ENCODE measurements at places on chromosomes 12 and 14.

DNA sequence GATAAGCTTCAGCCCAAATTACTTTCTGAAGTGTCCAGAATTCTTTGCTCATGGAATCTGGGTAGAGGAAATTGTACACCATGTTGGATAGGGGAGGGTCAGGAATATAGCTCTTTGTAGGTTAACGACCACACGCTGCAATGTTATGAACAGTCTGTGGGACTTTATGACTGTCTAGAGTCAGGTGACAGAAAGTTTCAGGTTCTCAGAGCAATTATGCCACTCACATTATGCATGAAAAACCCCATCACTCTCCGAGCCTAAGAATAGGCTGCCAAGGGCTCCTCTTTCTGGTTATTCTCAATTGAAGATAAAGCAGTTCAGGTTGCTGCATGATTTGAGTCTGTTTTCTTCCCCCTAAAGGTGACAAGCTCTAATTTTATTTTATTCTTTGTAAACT lies 430.9 kb downstream of the ATP23 start:
- no peak for DNase-seq

- DNase-seq = no peak
Observed at GRCh38 chr12:3568695-3569094, 77.7 kb downstream of the PRMT8 start.

- DNase-seq = no peak
Observed at GRCh38 chr14:89621791-89622638, 205.0 kb upstream of the FOXN3 start.

DNA sequence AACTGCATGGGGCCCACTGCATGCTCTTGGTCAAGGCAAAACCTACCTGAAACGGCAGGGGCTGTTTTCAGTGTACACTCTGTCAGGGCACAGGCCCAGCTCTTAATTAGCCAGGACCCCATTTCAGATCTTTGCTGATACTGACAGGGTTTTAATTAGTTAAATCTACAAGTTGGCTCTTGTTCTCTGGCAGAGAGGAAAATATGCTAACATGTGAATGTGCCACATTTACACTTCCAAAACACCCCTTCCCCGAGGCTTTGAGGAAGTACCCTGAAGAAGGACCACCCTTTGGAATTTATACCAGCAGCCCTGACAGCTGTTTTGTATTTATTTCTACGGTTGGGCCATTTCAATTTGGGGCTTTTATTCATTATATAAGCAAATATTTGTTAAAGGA lies 66.3 kb downstream of the OTX2 start:
- no peak for DNase-seq

GRCh38 chr12:43863770-43864366 lies 28.0 kb downstream of the TMEM117 start:
- no peak for DNase-seq

DNA sequence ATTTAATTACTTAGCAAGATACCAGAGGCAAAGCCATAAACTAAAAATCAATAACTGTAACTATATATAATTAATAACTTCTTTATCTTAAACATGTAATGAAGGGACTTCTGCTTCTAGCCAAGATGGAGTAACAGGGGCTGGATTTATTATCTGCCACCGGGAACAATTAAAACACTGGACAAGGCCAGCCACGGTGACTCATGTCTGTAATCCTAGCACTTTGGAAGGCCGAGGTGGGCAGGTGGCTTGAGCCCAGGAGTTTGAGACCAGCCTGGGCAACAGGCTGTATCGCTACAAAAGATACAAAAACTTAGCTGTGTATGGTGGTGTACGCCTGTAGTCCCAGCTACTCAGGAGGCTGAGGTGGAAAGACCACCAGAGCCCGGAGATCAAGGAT lies 113.6 kb downstream of the TAOK3 start:
- no peak for DNase-seq

DNA sequence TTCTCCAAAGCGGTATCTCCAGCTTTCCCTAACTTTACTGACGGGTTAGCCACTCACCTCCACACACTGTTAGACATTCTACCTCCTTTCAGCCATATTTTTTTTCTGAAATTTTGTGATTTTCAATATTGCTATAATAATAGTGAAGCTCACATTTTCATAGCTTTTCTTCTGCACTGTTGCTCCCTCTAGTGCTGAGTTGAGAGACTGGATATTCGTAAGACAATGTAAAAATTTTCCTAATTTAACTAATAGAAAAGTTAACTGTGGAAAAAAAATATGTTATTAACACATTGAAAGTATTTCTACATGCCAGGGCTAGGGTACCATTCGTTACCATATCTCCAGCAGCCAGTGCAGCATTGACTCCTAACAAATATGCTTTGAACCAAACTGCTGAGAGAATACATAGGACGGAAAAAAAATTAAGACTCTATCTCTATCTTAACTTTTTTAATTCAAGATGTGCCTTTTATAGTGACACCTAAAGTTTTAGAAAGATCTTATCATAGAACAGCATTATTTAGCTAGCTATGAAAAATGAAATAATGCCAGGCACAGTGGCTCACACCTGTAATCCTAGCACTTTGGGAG lies 48.7 kb upstream of the ABCC9 start:
- DNase-seq = peak; percentile 59

DNA sequence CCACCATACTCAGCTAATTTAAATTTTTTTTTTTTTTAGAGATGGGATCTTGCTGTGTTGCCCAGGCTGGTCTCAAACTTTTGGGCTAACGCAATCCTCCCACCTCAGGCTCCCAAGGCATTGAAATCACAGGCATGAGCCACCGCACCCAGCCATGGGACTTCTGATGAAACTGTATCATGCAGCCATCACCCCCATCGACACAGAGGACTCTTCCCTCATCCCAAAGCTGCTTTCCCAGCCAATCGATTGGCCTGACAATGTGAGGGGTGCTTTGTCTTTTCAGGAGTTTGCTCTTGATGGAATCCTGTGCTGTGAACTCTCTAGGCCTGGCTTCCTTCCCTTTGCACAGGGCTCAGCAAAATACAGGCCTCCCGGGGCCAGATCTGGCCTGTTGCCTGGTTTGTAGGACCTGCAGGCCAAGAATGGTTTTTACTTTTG lies 59.6 kb upstream of the NCOR2 start:
- DNase-seq = peak; percentile 64

- DNase-seq = no peak
Observed at GRCh38 chr14:56120091-56120691, 2.0 kb downstream of the PELI2 start.

- DNase-seq = peak; percentile 33
Observed at GRCh38 chr12:58919231-58920101, 838 bp downstream of the LRIG3 start.

- no peak for DNase-seq
Observed at GRCh38 chr12:113655919-113656318, 184.2 kb upstream of the LHX5 start.

DNA sequence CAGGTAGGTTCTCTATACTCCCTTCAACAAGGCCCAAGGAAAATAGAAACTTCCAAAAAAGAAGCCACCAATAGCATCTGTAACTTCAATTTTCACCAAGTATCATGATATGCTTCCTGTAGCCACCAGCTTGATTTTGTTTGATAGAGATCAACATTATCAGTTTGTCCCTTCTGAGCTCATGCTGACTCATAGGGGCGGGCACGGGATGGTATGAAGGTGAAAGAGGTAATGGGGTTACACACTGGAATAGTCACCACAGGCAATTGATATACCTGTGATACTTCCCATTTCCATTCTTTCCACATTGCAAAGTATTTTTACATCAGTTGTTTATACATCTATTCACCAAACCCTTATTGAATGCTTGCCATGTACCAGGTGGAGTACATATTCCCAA lies 134.1 kb downstream of the KCNA5 start:
- DNase-seq = no peak

DNA sequence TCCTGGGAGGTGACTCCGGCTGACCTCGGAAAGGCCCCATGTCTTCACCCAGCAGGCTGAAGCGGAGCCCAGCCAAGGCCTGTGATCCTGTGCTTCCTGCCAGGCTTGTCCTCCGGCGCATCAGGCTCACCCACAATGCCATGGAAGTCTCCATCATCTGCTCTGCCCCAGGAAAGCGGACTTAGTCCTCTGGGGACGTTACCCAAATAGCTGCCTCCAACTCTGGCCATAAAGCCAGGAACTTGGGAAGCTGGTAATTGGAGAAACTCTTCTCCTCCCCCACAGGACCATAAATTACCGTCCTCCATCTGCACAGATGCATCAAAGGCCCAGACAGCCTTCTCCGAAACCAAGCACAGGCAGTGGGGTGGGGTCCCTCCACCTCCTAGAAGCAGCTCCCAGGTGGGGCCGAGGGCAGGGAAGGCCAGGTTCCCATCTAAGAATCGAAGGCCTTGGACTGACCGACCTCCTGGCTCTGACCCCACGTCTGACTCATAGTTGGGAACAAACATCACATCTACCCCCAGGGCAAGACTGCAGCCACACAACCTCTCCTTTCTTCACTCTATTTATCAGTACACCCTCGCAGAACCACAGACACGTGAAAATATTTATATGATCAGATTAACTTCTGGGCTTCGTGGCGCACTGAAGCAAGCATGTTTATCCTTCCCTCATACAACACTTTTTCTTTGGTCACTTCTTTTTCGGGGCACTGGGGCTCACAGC lies 56.4 kb downstream of the PITPNM2 start:
- no peak for DNase-seq

- no peak for DNase-seq
Observed at GRCh38 chr12:49578471-49579112, 10.7 kb upstream of the MCRS1 start.

- DNase-seq = no peak
Observed at GRCh38 chr12:128814411-128815261, 9.1 kb downstream of the SLC15A4 start.

DNA sequence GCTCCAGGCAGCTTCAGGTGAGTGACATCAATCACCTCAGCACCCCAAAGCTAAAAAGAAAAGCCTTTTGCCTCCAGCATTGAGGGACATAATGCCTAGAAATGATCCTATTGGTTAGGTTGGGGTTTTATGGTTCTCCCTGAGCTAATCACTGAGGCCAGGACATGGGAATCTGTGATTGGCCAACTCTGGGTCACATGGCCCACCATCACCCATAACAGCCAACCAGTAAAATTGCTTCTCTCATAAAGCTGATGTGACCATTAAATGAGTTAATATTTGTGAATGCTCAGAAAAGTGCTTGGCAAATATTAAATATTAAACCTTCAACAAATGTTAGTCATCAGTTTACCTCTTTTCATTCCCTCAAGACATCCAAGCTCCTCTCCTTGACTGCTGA lies 60.2 kb downstream of the TBX3 start:
- no peak for DNase-seq

- DNase-seq = no peak
Observed at GRCh38 chr12:123026094-123026853, 45.8 kb downstream of the ARL6IP4 start.

DNA sequence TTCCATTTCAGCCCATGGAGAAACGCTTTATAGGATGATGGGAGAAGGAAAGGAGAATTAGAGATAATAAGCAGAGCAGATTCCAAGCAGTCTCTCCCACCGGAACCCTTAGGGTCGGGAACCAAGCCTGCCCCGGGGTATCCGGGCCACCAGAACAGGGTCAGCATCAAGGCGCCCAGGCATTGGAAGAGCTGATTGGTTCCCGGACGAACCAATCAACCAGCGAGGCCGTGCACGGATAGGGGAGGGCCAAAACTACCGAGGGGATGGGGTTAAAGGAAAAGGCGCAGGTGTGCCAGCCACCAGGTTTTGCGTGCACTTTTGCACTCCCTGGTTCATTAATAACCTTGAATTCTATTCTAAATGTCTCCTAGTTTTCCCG lies 1.7 kb downstream of the PPM1H start:
- DNase-seq = peak; percentile 9

GRCh38 chr12:127358888-127359287 lies 908.1 kb upstream of the TMEM132C start:
- DNase-seq = no peak

DNA sequence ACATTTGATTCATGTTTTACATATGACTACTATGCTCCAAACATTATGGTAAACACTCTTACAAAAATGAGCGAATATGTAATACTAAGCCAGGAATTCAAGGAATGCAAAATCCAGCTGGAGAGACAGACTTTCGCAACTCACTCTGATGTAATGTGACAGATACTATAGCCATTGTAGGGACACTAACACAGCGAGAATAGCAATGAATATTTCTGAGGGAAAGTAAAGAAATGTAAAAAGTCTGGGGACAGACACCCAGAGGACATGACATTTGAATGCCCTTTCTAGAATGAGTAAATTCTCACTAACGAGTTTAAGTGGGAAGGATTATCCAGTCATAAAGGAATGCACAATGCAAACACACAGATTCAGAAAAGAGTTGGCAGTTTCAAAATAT lies 121.9 kb downstream of the PIK3C2G start:
- DNase-seq = no peak

DNA sequence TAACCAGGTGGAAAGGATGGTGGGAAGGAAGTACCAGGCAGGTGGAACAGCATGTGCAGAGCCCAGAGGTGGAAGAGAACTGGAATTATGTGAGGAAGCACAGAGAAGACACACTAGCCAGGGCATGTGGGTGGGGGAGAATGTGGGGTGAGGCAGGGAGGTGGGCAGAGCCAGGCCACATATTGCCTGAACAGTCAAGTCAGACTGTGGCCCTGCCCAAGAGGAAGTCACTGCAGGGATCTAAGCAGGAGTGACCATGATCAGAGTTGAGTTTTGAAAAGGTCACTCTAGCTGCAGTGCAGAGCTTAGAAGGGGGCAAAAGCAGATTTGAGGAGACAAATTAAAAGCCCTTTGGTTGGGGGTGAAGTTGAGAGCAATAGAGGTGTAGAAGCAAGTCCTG lies 114.0 kb upstream of the SLC38A2 start:
- DNase-seq = no peak

DNA sequence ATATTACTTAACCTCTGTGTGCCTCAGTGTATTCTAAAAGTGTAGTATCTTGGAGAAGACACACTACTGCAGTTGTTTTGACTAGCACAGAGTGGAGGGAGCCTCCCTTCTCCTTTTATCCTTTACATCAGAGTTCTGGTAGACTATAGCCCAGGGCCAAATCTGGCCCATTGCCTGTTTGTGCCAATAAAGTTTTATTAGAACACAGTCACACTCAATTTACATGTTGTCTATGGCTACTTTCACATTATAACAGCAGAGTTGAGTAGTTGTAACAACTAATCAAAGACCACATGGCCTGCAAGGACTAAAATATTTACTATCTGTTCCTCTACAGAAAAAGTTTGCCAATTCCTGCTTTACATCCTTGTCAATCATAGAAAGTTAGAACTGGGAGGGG lies 27.7 kb upstream of the IGF1 start:
- no peak for DNase-seq

All from NCI-H446 (cell line).